ENCODE measurements at places on chromosomes 5 and 9. TPM values are rescaled to one million over a fixed set of nuclear protein-coding genes. Genes with fewer than 3 reads are reported as not detected.

DNA sequence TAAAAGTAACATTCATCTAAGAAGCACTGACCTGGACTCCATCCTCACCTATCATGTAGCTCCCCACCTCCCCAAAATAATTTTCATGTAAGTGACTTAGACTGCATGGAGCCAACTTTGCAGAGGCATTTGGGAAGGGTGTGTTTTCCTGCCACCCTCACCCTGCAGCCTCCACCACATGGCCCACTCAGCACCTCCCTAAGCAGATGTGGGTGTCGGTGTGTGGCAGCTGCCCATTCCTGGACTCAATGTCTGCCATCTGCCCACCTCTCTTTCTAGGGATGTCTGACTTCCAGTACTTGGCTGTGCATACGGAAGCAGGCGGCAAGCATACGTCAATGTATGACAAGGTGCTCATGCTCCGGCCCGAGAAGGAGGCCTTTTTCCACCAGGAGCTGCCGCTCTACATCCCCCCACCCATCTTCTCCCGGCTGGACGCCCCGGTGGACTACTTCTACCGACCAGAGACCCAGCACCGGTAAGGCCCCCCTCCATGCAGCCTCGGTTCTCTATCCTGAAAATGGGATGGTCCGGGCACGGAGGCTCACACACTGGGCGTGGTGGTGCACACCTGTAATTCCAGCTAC, 12.7 kb downstream of the GTF3C5 start:
- no peak for DNase-seq

DNA sequence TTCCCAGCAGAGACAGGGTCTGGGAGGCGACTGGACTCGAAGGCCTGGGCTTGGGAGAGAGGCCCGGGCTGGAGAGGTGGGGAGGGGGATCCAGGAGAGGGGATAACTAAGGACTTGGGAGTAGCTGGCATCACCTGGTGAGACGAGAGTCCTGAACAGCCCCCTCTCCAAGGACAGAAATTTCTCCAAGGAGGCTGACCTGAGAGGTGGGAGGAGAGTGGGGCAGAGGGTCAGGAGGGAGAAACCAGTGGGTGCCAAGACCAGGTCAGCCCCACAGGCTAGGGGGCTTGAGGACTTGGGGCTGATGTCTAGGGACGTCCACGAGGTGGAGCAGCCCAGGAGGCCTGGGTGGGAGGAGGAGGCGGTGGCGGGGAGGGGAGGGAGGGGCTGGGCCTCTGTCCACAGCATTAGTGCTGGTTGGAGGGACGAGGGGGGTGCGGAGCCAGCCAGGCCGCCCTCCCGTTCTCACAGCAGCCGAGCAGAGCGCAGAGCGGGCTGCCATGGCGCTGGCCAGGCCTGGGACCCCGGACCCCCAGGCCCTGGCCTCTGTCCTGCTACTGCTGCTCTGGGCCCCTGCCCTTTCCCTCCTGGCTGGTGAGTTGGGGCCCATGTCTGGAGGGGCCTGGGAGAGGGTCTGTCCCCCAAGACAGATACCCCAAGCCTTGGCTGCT, at the start of gene CRB2:
Gene CRB2, plus strand, starts transcription at position 437 of the 671 bp plus-strand sequence. Its CDS starts 64 bp downstream, at position 501.
- DNase-seq: no peak

- no peak for DNase-seq
Measured at GRCh38 chr9:133711428-133712220, 26.5 kb downstream of the SARDH start.

DNA sequence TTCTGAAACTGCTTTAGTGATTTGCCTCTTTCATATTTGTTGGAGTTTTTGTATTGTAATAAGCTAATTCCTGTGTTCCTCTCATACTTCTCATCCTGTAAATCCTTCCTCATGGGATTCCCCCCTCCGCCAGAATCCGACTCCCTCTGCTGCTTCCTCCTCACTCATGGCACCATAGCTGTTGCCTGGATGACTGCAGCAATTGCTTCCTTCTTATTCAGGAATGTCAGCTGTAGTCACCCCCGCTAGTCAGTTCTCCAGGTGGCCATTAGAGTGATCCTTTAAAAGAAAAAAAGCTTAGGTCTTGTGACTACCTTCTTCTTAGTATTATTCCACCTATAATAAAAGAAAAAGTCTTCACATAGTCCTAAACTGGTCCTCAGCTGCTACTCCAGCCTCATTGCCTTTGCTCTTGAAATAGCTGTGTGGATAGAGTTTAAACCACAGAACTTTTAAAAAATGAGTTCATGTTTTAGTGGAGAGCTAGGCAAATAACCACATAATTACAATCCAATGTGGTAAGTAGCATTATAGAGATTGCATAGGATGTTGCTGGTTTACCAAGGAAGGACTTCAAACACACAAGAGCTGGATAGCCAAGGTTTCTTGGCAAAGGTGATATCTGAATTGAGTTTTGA, 227.3 kb downstream of the KDM4C start:
- no peak for DNase-seq

DNA sequence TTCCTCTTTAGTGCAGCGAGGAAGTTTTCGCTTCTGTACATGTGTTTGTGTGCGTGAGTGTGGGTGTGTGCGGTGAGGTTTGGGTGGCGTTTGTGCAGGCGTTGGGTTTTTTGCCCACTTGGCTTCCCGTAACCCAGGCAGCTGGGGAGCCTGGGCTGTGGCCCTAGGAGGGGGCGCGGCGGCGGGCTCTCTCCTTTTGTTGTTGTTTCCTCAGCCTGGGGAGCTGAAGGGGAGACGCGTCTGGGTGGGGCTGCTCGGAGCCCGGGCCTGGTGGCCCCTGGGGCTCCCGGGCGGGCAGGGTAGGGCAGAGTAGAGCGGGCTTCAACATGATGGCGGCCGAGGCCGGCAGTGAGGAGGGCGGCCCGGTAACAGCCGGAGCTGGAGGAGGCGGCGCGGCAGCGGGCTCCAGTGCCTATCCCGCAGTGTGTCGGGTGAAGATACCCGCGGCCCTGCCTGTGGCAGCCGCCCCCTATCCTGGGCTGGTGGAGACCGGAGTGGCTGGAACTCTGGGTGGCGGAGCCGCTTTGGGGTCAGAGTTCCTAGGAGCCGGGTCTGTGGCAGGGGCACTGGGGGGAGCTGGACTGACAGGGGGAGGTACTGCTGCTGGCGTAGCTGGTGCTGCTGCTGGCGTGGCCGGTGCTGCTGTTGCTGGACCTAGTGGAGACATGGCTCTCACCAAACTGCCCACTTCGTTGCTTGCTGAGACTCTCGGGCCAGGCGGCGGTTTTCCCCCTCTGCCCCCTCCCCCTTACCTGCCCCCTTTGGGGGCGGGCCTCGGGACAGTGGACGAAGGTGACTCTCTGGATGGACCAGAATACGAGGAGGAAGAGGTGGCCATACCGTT, 665 bp downstream of the RASA1 start:
- peak; percentile 47 for DNase-seq

- DNase-seq: no peak
Measured at GRCh38 chr5:79555418-79555817, 41.5 kb upstream of the HOMER1 start.

GRCh38 chr9:89497257-89497963, 503 bp downstream of the SEMA4D start:
- no peak for DNase-seq

DNA sequence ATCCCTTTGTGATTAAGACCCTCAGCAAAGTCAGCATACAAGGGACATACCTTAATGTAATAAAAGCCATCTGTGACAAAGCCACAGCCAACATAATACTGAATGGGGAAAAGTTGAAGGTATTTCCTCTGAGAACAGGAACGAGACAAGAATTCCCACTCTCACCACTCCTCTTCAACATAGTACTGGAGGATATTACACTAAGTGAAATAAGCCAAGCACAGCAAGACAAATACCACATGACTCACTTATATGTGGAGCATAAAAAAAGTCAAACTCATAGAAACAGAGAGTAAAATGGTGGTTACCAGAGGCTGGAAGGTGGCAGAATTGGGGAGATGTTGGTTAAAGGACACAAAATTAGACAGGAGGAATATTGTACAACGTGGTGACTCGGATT, 118.1 kb upstream of the NFIL3 start:
- DNase-seq: no peak

GRCh38 chr9:127599550-127599891, 12.6 kb upstream of the STXBP1 start:
- no peak for DNase-seq

DNA sequence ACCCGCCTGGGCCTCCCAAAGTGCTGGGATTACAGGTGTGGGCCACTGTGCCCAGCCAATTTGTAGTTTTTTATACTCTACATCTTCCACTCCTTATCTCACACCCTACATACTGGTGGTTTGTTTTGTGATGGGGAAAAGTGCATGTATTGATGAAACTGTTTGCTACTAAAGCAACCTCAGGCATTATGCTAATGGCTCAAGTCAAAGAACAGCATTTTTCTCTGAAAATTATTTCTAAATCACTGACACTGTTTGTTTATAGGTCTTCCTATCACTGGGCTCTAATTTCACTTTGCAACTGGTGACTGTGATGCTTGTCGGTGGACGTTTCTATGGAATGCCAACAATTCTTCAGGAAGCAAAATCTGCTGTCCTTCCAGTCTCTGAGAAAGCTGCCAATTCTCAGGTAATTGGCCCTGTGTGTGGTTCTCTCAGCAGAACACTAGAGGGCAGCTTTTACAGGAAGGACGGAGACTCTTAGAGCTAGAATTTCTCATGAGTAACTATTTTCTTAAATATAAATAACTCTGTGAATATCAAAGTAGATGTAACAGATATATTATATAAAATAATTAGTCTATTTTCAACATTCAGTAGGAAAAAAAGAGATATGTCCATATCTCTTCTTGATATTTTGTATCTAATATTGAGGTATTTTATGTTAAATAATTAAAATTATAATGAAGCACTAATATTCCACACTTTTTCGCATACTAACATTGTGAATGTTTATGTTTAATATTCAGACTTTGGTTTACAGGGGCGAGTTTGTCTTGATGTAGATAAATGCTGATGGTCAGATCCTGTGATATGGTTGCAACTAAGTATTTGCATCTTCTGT, 244.1 kb downstream of the ADGRV1 start:
- no peak for DNase-seq

GRCh38 chr5:55820488-55820887, 30.7 kb upstream of the IL31RA start:
- no peak for DNase-seq

DNA sequence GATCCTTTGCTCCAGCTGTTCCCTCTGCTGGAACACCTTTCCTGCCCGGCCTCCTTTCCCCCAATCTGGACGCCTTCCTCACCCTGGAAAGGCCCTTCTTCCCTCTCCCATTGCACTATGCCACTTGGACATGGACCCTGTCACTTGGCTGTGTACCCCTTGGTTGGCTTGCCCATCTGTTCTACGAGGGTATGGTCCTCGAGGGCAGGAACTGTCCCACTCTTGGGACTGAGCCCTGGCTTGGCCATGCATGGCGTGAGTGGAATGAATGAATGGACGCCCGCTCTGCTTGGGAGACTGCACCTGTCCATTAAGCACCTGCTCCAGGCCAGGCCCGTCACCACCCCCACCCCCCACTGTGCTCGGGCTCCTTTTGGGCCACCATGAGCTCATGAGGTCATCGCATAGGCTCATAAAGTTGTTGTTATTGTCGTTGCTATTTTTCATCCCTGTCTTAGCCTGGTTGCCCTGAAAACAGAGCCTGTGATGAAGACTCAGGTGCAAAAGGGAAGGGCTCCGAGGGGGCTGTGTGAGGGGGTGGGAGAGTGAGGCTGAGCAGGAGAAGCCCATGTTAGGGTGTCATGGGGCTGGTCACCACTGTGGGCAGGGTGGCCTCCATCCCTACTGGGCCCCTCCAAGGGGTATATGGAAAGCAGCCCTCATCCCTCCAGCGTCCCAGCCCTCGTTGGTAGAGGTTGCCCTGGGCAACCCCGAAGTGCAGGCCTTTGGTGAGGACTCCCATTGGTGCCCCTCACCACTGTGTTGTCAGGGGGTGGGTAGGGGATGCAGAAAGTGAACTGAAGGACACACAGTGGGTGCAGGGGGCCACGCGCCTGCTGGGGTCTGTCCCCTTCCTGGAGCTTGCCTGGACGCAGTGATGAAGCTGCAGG, 57.2 kb upstream of the IER5L start:
- no peak for DNase-seq

- DNase-seq: no peak
Measured at GRCh38 chr9:88533951-88534455, 975 bp upstream of the NXNL2 start.

- DNase-seq: peak; percentile 36
Measured at GRCh38 chr5:80181618-80182211, 74.1 kb downstream of the SERINC5 start.

GRCh38 chr5:79685627-79686026, 4.0 kb upstream of the CMYA5 start:
- DNase-seq: no peak

GRCh38 chr5:150779397-150780186, 1.0 kb downstream of the SMIM3 start:
- no peak for DNase-seq

GRCh38 chr5:154117930-154118329, 72.6 kb upstream of the GALNT10 start:
- DNase-seq: no peak

GRCh38 chr5:156476678-156477077, 149.7 kb downstream of the SGCD start:
- no peak for DNase-seq

The C9orf153 gene
- total RNA-seq: 0.44 TPM

The ZNF346 gene
- 24.8 TPM for total RNA-seq

The PRDM9 gene
- not detected for total RNA-seq

The GTF3C5 gene
- 91.2 TPM for total RNA-seq

The QRFP gene
- not detected for total RNA-seq

The ADGRD2 gene
- total RNA-seq: not detected
